ENCODE measurements at places on chromosomes 12 and 14.

DNA sequence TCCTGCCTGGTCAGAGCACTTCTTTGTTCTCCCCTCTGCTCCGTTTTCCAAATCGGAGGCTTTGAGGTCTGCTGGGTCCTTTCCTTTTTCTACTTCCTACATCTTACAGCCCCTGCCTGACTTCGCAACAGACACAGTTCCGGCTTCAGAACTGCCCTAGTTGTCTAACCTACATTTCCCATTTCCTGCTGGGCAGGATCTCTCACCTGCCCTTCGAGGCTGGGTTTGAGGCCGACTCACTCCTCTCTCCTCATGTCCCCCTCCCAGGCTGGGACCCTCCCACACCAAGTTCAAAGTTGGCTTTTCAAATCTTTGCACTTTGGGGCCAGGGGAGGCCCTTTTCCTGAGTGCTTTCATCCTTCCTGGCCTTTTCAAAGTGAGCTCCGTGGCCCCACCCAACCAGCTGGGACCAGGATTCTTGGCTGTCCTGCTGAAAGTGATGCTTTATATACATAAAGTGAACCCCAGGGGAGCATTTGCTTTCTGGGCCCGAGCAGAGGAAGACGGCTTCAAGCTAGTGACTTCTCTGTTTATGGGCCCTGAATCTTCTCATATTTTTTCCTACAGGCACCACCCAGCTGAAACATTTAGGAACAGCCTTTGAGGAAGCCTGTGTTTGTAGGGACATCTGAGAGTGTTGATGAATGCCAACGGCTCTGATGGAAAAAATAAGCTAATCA lies 281.0 kb upstream of the CRY1 start:
- no peak for DNase-seq

DNA sequence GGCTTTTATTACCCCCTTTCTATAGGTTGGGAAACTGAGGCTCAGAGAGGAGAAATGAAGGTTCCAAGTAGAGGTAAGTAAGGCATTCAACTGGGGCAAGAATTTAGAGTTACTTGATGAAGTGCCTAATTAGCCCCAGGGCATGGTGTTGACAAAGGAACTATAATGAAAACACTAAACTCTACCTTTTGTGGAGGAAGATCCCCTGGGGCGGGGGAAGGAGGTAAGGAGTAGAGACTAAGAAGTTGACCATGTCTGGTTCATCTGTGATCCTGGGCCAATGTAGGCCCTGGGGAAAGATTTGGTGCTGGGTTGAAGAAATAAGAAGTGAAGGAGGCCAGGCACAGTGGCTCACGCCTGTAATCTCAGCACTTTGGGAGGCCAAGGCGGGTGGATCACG lies 16.2 kb upstream of the COX6A1 start:
- no peak for DNase-seq

DNA sequence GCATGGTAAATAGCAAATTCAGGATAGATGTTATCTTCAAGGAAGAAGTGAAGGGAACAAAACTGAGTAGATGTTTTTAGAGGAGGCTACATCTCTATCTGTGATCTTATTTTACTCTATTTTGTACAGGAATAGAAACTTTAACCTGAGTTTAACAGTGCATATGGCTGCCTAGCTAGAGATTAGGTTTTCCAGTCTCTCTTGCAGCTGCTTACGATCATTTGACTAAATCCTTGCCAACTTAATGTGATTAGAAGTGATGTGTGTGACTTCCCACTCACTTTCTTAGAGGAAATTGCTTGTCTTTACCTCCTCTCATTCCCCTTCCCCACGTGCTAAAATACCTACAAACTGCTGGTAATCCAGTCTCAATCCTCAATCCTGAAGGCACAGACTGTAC lies 26.5 kb upstream of the SLC15A5 start:
- no peak for DNase-seq

DNA sequence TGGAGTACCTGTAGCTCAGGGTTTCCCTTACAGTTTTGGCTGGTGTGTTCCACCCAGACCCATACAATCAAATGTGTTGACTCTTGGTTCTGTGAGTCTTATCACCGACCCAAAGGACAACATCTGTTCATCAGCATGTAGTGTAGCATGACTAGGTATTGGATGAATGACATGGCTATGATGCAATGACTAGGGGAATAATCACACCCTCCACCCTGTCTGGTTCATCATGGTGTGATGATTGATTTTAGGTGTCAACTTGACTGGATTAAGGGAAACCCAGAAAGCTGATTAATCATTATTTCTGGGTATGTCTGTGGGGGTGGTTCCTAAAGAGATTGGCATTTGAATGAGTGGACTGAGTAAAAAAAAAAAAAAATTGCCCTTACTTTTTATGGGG lies 311.3 kb downstream of the DPF3 start:
- DNase-seq = no peak

- no peak for DNase-seq
Observed at GRCh38 chr14:99598774-99599173, 5.2 kb downstream of the CCDC85C start.

GRCh38 chr12:47417121-47417520 lies 288.7 kb downstream of the RPAP3 start:
- DNase-seq = no peak

- no peak for DNase-seq
Observed at GRCh38 chr14:93065272-93065730, 50.4 kb downstream of the ITPK1 start.

GRCh38 chr12:111557271-111558106 lies 41.6 kb downstream of the ATXN2 start:
- no peak for DNase-seq

DNA sequence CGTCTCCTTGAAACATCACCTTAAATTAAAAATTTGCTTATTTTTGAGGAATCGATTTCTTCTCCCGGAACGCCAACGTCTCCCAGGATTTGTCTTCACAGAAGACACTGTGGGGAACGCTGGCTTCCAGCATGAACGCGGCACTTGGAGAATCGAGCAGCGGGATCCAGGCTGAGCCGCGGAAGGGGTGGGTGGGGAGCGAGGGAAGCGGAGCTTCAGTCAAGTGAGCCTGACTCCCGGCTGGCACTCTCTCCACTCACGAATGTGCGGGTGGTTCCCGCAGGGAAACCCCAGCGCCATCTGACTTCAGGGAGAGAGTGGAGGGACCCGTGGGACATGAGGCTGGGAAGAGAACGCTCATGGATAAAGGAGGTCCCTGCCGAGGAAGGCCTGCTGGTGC lies 506.0 kb upstream of the TMEM132C start:
- DNase-seq = no peak

GRCh38 chr14:97723351-97723750 lies 926.2 kb downstream of the VRK1 start:
- DNase-seq = no peak

- DNase-seq = no peak
Observed at GRCh38 chr14:43674273-43674672, 832.8 kb downstream of the FSCB start.

- DNase-seq = no peak
Observed at GRCh38 chr12:89247541-89247942, 104.8 kb downstream of the DUSP6 start.

DNA sequence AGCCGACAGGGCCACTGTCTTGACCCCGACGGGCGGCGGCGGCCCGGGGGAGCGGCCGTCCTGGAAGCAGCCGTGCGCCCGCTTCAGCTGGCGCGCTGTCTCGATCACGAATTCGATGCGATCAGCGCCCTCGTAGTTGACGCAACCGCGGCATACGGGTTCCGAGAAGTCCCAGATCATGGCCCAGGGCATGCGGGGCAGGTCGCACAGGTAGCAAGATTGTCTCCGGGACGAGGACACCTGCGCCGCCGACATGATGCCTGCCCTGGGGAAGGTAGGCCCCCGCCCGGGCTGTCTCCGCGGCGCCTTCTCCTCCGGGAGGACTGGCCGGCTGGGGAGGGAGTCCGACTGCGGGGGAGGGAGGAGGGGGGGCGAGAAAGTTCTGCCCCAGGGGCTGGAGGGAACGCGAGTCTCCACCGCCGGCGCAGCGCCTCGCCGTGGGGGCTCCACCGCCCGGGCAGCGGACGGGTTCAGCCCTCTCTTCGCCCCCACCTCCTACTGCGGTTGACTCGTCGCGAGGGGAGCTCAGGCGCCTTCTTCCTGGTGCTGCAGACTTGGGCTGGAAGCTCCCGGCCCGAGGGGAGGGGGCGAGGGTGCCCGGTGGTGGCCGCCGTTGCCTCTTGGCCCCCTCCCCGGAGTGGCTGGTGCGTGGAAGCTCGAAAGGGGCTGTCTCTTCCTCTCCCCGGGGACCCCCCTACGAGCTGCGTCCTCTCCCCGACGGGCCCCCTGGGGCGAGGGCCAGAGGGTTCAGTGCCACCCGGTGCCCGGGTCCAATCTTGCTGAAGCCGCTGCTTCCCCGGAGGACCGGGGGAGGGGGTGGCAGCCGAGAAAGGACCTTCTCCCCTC lies 747 bp downstream of the IRF2BPL start:
- DNase-seq = peak; percentile 55

DNA sequence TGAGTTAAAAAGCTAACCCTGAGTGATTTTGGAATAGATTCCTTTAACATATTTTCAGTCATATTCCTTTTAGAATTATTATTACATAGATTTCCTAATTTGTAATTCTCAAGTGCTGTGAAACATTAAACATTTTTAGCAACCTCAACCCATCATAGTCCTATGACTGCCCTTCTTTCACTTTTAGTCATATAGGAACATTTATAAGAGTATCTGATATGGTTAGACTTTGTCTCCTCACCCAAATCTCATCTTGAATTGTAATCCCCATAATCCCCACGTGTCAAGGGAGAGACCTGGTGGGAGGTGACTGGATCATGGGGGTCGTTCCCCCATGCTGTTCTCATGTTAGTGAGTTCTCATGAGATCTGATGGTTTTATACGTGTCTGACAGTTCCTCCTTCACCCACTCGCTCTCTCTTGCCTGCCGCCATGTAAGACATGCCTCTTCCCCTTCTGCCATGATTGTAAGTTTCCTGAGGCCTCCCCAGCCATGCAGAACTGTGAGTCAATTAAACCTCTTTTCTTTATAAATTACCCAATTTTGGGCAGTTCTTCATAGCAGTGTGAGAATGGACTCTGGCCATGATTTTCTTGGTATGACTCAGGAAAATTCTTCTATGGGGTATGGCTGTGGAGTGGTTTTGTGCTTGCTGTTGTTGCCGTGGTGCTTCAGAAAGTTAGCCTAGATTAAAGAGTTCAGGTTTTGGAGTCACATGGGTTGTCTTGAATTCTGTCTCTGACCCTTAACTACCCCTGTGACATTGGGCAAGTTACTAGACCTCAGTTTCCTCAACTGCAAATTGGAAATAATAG lies 83.9 kb downstream of the FUT8 start:
- no peak for DNase-seq

- no peak for DNase-seq
Observed at GRCh38 chr14:30214014-30214413, 286.4 kb upstream of the PRKD1 start.

- DNase-seq = no peak
Observed at GRCh38 chr12:54161481-54162437, 27.0 kb downstream of the SMUG1 start.

- DNase-seq = no peak
Observed at GRCh38 chr14:52251724-52252123, 15.8 kb upstream of the PTGDR start.

DNA sequence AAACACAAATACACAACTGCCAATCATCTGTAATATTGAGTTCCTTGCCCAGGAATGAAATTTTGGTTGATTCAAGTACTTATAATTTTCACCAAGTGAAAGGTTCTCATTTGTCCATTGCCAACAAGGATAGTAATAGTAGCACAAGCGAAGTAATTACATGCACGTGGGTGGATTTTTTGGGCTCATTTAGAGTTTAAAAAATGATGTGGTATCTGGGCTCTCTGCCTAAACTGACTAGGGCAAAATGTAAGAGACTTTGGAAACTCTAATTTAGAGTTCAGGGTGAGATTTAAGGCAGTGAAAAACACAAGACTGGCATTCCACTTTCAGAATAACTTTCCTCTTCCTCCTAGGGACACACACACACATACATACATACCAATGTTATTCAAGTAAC lies 111.7 kb downstream of the MYRFL start:
- no peak for DNase-seq

DNA sequence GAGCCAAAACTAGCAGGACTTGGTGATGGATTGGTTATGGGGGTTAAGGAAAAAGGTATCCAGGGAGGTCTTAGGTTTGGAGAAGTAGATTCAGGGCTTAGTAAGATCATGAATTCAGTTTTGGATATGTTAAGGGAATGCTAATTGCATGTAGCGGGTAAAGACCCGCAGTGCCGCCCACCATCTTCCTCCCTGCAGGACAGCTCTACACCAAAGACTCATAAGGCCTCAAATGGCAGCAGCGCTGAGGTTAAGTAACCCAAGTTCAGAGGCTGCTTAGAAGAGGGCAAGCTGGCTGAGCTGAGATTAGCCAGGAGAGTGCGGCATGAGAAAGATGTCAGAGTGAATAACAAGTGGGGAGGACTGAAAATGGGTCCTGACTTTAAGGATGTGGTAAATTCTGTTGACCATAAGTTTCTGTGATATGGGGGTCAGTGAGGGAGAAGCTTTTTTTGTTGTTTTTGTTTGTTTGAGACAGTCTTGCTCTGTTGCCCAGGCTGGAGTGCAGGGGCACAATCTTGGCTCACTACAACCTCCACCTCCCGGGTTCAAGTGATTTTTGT lies 26.2 kb downstream of the RAD9B start:
- no peak for DNase-seq

DNA sequence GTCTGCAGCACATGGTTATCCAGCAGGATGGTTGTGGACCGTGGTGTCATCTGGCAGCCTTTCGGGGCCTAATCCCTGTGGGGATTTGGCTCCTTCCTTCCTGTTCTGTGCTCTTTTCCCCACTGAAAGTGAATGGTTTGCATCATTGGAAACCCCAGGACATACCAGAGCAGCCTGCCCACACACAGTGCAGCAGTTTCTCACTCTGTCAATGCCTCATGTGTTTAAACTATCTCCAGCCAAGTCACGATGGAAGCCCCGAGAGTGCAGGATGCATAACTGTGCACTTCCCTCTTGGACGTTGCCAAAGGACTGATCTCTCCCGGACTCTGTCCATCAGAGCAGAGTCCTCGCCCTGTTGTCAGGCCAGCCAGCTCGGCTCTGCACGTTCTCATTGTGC lies 29.0 kb upstream of the AMN start:
- DNase-seq = no peak

GRCh38 chr12:29320295-29321085 lies 60.5 kb downstream of the ERGIC2 start:
- DNase-seq = no peak

DNA sequence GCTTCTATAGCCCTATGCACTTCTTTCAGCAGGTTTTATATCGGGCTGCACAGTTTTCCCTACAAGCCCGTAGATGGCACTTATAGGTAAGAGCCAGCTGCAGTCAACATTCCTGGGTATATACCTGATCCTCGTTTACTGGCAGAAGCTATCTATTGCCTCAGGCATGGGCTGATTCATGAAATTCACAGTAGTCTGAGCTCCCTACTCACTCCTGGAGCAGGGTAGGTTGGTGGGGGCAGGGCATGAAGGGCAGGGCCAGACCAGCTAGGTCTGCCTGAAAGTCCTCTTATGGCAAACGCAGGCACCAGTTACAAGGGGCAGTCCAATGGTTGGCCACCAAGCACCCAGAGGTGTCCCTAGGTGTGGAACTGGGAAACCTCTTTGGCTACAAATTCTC lies 345.8 kb downstream of the RPS29 start:
- DNase-seq = no peak

Data from effector memory CD4-positive, alpha-beta T cell (primary cell).